ENCODE measurements at places on chromosomes 3 and 15.

DNA sequence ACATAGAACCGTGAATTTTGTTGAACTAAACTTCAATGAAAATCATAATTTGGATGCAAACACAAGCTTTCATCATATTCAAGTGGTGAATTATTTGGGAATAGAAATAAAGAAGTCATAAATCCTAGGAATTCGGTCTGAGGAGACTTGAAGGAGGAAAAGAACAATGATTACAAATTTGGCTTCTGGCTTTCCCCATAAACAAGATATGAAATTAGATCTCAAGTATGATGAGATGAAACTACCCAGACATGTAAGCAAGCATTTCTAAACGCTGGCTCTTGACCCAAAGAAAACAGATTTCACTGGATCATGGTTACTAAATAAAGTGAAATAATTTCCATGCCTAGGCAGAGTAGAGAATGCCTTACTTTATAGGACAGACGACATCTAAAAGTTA lies 146.9 kb upstream of the LRTM1 start:
- no peak for DNase-seq

- DNase-seq: no peak
These were observed 12.2 kb upstream of the SYNM start for GRCh38 chr15:99092554-99093172.

GRCh38 chr15:69735121-69735520 lies 282.5 kb downstream of the RPLP1 start:
- no peak for DNase-seq

GRCh38 chr3:141825216-141826011 lies 51.0 kb upstream of the ATP1B3 start:
- DNase-seq: no peak

GRCh38 chr15:78045189-78045588 lies 32.3 kb downstream of the TBC1D2B start:
- no peak for DNase-seq

- no peak for DNase-seq
These were observed 497.9 kb downstream of the IGSF11 start for GRCh38 chr3:118536764-118537163.

GRCh38 chr3:60812502-60812901 lies 438.8 kb downstream of the FHIT start:
- no peak for DNase-seq

DNA sequence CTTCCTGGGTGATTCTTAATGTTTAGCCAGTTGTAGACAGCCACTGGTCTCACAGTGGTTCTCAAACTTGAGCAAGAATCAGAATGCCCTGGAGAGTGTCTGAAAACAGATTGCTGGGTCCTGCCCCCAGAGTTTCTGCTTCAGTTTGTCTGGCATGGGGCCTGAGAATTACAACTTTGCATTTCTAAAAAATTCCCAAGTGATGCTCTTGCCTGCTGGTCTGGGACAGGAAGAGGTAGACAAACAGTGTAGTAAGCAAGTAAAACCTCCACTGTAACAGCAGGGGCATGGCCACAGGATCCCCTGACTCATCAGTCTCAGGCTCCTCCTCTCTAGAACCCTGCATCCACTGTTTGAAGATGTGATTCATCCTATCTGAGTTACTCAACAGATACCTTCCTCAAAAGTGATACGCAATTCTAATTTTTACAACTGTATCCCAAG lies 36.5 kb downstream of the DZIP1L start:
- no peak for DNase-seq

DNA sequence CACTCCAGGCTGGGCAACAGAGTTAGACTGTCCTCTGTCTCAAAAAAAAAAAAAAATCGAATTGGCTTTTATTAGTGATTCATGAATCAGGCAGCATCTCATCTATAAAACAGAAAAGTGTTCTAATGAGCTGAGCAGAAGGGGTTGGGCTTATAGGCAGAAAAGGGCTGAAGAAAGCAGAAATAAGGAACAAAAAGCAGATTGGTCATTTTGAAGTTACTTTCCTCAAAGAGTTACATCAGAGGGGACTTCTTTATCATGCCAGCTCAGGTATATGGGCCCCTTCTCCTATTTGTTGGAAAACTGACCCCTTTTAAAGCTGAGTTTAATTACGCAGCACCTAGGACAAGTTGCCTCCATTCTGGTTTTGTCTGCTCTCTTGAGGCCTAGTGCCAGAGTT lies 722 bp upstream of the POGLUT1 start:
- no peak for DNase-seq

DNA sequence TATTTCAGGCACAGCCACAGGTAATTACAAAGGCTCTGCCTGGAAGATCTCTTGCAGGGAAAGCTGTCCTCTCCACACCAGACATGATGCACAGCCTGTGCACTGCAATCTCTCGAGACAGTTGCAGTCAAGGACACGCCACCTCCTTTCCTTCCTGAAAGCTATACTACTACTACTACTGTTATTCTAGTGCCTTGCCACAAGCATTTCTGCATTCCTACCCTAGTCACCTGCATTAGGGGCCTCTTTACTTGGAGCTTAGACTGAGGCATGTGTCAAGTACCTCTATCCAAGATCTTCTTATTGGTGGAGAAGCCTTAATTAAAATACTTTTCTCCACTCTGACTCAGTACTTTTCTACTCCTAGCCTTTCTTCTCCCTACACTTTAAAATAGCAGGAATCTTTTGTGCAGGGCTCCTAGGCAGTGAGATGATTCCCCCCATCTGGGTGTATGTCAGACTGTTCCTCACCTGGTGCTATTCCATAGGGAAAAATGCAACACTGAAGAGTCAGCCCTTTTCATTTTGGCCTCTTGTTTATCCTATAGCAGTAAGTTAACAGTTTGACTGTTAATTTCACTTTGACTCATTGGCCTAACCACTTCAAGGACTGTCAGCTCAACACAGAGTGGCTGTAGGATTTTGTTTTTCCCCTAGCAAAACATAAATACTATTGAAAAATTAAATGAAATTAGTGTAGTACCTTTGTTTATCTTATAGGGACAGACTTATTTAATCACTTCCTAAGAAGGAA lies 78.9 kb downstream of the ESYT3 start:
- no peak for DNase-seq

- DNase-seq: no peak
These were observed 8.0 kb upstream of the RPS27L start for GRCh38 chr15:63165166-63165859.

- DNase-seq: no peak
These were observed 67.8 kb downstream of the RGMA start for GRCh38 chr15:93020976-93021772.

- no peak for DNase-seq
These were observed 82.6 kb downstream of the TRANK1 start for GRCh38 chr3:36862076-36862755.

DNA sequence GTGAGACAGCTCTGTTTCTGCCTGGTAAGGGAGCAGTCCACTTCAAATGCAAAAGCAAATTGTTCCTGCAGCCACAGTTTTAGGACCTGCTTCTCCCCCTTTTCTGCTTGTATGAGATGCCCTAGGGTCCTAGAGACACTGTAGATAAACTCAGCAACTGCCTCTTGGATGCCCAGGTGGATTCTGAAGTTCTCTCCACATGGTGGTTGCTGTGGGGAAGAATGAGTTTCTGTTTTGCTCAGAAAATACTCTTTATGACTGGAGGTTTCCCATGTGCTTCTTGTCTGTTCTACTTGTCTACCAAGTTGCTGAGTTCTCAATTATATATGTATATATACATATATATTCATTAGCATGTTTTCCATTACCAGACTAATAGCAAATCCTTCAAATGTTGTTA lies 5.6 kb upstream of the ZNF80 start:
- DNase-seq: no peak

DNA sequence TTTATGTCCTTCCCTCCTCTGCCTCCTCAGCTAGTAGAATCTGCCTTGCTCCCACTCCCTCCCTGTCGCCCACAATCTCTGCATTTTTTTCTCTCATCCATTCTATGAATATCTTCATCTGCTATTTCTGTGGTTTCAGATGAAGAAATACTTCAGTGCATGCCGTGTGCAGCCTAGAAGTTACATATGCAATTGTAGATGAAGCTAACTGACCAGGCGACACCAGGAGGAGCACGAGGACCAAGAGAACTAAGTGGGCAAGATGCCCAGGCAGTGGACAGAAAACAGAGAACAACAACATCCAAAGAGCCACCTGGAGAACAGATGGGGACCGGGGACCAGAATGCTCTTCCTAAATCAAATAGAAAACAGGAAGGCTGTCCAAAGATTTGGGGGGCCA lies 121.4 kb upstream of the ATP11B start:
- DNase-seq: no peak

- DNase-seq: no peak
These were observed 55.8 kb upstream of the PRR23E start for GRCh38 chr3:127137113-127137512.

- peak; percentile 7 for DNase-seq
These were observed 199.7 kb downstream of the ARRDC4 start for GRCh38 chr15:98160236-98160635.

DNA sequence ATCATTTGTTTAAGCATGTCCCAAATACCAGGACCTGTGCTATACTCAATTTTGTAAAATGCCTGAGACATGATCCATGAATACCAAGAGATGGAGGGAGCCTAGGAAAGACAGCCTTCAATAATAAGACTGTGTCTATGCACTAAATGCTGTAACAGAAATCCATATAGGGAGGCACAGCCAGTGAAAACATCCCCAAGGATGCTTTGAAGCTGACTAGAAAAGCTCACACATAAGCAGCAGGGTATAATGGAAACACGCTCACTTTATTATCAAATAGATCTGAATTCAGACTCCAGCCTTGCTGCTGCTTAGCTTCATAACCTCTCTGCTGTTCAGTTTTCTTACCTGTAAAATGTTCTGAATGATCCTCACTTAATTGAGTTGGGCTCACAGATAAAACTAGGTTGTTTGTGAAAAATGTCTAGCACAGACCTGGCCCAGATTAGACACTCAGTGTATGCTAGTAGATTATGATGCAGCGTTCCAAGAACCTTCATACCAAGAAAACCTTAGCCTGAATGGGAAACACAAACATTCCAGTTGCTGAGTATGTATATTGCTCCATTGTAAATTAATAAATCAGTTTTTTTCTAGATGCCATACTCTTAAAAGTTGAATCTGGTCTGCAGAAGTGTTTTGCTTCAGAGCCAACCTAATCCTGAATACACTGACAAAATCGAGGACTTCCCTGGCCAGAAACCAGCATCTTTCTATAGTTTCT lies 3.8 kb upstream of the LARP6 start:
- DNase-seq: no peak

GRCh38 chr3:82355228-82355627 lies 593.8 kb upstream of the GBE1 start:
- DNase-seq: no peak

DNA sequence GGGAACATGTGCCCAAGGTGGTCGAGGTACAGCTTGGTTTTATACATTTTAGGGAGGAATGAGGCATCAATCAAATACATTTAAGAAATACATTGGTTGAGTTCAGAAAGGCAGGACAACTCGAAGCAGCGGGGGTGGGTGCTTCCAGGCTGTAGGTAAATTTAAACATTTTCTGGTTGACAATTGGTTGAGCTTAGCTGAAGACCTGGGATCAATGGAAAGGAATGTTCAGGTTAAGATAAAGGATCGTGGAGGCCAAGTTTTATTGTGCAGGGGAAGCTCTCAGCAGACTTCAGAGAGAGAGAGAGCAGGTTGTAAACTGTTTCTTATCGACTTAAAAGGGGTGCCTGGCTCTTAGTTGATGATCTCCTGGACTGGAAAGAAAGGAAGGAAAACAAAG lies 11.3 kb downstream of the CPN2 start:
- no peak for DNase-seq

DNA sequence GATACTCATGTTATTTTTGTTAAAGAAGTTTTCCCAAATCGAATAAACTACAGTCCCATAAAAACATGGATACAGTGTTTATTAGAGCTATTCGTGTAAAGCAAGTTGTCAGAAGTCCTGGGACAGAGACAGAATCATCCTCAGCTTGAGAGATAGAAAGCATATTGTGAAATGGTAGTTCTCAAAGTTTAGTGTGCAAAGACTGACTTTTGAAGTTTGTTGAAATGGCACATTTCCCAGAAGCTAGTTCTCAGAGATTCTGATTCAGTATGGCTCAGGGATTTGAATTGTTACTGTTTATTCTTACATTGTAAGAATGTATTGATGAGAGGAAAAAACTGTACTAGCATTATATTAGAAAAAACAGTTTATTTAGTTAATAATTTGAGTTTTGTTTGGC lies 22.1 kb downstream of the GABRR3 start:
- DNase-seq: no peak

DNA sequence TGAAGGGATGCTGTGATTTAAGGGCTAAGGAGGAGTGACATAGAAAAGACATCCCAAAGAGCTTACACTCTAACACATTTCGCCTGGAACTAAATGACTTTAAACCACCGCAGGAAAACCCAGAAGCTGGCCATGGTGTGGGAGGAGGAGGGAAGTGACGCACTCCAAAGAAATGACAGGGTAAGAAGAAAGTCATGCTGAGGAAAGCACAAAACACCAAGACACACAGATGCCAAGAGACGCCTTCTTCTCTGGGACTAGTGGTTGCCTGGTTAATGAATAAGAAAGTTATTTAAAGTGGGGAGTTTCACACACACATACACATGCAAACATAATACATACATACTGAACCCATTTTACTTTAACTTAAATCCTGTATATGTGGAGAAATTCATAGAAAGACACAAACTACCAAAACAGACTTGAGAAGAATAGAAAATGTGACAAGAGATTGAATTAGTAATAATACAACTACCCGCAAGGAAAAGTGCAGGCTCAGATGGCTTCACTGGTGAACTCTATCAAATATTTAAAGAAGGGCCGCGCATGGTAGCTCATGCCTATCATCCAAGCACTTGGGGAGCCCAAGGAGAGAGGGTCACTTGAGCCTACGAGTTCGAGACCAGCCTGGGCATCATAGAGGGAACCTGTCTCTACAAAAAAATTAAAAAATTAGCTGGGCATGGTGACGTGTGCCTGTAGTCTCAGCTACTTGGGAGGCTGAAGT lies 125.5 kb downstream of the NSMCE3 start:
- DNase-seq: no peak

DNA sequence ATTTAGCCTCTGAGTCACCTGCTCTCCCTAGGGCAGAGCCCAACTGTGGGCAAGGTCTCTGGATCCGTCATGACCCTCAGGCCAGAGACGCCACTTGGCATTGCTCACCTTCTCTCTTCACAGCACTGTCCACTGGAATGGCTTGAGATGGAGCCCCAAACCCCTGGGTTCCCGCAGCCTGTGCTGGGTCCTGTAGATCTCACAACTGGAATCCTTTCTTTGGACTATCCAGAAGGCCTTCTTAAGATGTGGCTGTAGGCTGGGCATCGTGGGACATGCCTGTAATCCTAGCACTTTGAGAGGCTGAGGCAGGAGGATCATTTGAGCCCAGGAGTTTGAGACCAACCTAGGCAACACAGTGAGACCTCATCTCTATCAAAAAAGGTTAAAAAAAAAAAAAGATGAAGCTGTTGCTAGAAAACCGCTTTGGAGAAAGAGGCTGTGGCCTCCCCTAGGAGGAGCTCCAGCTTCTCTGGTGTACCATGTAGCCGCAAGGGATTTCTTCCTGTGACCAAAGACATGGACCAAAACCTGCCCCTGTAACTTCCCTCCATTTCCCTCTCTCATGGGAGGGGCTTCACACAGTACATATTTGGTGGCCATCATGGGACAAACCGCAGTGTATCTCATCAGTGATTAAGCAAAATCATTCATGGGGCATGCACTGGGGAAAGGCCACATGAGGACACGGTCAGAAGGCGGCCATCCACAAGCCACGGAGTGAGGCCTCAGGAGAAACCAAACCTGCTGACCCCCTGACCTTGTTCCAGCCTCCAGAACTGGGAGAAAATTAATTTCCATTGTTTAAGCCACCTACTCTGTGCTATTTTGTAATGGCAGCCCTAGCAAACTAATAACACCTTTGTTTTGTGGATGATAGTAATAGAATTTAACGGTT lies 23.3 kb upstream of the BUB1B start:
- no peak for DNase-seq

All from activated gamma-delta T cell treated with Interleukin-2 at 50 U/mL for 16 hours (primary cell).